Activated T-cell treated with anti-CD3 and anti-CD28 coated beads, Interleukin-2, amount 50 U/mL, for 48 hours (primary cell): ENCODE measurements at places on chromosomes 6 and 20.

DNA sequence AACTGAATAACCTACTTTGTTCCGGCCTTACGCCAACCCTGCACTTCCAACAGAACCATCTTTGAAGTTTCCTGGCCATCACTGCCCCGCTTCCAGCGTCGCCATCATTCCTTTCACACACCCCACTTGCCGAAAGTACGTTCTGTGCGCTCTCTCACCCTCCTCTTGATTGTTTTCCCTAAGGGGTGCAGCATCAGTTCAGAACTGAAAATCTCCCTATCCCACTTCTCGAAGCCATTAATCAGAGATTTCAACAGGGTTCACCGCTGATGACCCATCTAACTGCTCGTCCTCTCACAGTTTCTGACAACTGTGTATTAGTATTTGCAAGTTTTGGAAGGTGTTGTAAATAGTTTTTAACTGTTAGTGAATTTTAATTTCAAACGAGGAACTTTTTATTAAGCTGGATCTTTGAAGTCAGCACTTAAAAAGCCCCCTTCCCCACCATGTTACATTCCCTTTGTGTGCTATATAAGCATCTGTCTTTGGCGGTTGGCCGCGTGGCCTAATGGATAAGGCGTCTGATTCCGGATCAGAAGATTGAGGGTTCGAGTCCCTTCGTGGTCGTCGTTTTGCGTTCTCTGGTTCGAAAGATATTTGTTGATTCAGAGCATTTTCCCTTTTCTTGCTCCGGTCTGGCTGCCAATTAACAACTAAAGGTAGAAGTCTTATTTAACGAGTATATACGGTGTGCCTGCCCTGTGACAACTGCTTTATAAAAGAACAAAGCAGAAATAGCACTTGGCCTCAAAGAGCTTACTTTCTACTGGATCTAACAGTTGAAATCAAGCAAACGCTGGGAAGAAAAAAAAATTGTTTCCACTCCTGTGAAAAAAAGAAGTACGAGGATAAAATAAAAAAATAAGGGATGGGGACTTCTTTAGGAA is 42.6 kb downstream of the TRIM27 start:
- peak; percentile 85 for DNase-seq

GRCh38 chr20:57708694-57709673 is 831 bp downstream of the PMEPA1 start:
- DNase-seq: peak; percentile 31

DNA sequence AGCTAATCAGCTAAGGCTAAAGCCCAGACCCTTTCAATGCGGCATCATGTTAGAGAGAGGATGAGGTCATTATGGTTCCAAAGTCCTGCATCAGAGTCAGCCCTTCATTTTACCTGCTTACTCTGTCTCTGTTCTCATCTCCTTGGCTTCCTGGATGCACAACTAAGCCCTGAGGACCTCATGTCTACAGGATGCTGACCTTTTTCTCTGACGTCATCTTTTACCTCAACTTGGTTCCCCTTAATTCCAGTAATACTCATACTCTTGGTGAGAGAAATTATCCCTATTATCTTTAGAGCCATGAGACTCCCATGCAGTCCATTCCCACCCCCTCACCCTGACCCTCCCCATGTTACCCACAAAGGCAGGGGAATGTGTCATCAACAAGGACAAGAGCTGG is 636.5 kb upstream of the CHD6 start:
- no peak for DNase-seq

- DNase-seq: no peak
Observed at GRCh38 chr20:53439046-53439445, 154.6 kb downstream of the ZNF217 start.

DNA sequence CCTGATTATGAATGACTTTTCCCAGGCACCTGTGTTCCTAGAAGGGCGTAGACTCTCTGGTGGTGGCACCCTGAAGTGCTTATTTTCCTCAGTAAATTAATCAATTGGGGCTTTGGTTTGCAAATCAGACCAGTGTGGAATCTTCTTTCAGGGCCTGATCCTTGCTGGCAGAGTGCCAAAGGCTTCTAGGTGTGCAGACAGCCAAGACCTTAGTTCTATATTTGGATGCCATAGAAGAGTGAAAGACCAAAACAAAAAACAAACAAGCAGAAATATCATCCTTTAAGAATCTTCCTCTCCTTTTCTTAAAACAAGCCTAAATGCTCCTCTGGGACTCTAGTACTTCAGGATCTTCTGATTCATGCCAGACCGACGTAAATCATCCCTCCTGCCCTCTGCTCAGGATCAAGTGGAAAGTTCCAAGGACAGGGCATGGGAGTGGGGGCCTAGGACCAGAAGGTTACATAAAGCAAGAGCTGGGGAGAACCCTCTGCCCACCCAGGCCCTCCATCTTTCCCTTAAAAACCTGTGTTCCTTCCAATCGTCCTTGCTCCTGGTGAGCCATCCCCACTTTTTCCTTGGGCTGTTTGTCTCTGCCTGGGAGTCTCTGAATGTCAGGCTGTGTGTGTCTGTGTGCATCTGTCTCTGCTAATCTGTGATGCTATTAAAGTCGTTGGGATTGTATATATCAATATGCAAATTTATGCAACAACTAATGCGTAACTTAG is 70.5 kb upstream of the MYLIP start:
- DNase-seq: no peak

DNA sequence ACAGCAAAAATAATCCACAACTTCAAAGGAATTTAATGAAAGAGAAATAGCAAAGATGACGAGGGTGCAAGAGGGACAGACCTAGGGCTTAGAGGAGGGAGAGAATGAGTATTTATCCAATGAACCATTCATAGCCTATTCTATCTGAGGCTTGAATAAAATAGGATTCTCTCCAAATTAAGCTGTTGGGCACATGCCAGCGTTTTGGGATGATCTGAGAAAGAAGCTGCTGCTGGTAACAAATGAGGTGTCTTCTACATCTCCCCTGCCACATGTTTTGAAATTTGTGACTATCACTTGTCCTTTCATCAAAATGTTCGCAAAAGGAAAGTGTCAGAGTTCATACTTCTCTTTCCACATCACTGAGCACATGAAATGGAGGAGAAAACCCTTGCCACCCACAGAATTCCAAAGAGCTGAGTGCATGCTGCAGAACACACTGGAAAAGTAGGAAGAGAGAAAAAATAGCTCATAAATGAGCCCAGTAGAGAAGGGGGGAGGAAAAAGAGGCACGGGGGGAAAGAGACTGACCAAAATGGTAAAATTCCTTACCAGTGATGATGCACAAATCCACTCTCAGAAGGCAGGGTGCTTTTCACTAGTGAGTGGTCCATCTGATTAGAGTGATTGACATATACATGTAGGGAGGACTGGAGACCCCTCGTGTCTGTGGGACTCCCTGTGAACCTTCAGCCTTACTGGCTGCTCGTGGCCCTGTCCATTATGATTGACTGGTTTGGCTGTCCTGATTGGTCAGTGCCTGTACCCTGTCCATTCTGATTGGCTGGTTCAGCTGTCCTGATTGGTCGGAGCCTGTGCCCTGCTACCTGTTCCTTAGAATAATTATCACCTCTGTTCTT is 180.5 kb downstream of the OGFRL1 start:
- no peak for DNase-seq

DNA sequence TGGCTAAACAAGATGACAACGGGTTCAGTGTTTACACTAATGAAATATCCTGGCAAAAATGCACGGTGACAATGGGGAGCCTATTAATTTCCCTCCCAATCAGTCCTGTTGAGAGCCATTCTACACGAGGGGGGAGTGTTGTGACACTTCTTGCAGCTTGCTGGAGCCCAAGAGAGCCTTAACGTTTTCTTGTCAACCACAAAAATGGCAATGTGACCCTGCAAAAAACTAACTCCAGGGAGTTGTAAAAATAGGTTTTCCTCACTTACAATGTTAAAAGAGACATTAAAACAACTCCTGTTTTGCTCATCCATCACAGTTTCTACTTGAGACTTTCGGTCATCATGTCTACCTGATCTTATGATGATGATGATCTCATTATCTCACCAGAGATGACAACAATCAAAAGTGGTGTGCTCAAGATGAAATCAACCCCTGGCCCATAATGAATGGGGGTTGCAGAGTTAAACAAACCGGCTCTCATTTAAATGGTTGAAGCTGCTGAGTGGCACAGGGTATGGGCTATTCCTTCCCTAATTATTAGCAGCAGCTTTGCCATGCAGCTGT is 57.9 kb downstream of the GJA10 start:
- DNase-seq: no peak

DNA sequence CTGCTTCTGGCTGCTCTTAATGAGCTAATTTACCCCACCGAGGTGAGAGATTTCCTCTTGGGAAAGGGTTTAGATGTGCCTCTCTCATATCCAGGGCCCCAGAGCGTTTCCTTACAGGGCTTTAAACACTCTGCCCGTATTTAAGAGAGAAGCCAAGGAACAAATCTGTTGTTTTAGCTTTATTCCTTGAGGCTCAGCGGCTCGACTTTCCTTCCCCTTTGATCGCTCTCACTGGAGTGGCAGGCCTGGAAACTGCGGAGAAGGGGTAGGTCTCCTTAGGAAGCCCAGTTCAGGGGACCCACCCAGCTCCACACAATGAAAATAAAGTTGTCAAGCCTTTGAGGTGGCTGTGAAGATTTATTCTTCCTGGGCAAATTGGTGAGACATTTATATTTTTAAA is 132.0 kb upstream of the JAG1 start:
- no peak for DNase-seq

GRCh38 chr6:157407646-157408045 is 26.7 kb downstream of the ZDHHC14 start:
- no peak for DNase-seq

- DNase-seq: no peak
Observed at GRCh38 chr20:15555913-15556312, 1017.3 kb downstream of the KIF16B start.

DNA sequence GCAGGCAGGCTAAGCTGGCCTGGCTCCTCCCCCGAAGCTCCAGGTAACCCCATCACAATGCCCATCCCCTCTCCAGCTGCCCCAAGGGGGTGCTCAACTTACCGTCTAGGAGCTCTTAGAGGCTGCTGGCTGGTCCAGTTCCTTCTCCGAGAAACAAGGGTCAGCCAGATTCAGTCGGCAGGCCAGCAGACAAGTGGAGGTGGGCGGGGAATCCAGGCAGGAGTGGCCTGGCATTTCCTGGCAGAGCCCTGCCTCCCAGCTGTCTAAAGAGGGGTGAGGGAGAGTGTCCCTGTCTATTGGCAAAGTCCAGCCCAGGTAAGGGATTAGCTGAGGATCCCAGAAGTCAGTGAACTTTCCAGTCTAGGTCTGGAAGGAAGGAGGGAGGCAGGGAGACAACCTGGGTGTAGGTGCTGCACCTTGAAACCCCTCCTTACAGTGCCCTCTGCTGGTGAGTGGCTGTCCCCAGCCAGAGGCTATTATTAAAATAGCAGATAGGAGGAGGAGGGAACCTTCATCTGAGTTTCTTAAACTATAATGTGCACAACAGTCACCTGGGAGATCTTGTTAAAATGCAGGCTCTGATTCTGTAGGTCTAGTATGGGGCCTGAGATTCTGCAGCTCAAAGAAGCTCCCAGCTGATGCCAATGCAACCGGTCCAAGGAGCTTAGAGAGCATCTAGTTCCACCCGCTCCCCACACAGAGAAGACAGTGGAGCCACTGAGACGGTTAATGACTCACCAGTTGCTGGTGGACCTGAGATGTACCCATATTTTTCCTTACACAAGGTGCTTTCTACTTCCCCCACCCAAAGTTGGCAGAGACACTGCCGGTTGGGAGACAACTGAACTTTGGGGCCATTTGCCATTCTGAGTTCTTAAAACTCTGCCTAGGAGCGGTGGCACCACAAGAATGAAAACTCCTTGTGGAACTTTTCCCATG is at the start of gene UNC5CL:
Gene UNC5CL (minus strand): TSS at position 162 of the 939 bp plus-strand sequence. CDS start 4,147 bp downstream, outside the sequence.
- DNase-seq: peak; percentile 65

DNA sequence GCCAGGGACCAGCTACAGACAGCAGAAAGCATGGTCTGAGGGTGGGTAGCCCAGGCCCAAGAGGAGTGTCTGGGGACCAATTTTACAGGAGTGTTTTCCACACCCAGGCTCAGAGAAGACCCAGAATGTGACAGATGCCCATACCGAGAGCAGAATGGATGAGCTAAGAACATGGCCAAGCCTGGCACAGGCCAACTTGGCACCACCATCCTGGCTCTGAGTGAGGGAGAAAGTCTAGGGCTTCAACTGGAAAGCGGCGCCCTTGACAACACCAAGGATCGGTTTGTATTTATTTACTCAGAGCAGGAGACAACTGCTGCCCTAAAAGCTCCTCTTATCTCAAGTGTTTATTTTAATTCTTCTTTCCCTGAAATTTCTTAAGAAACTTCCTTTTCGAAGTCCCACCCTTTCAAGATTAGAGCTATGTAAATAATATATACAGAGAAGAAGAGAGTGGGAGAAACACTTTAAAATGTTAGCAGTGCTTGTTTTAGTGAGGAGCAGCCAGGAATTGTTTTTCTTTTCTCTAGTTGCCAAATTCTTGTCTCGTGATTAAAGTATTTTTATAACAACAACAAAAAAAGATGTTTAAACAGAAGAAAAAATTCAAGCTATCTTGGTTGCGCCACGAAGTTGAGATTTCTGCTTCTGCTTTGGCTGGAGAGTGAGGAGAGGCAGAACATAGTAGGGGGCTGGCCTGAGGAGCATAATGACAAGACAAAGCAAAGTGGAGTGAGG is 16.2 kb downstream of the TNXB start:
- no peak for DNase-seq

GRCh38 chr6:16883414-16883813 is 122.2 kb upstream of the ATXN1 start:
- no peak for DNase-seq

- DNase-seq: peak; percentile 29
Observed at GRCh38 chr6:168956884-168957730, 296.5 kb downstream of the THBS2 start.

DNA sequence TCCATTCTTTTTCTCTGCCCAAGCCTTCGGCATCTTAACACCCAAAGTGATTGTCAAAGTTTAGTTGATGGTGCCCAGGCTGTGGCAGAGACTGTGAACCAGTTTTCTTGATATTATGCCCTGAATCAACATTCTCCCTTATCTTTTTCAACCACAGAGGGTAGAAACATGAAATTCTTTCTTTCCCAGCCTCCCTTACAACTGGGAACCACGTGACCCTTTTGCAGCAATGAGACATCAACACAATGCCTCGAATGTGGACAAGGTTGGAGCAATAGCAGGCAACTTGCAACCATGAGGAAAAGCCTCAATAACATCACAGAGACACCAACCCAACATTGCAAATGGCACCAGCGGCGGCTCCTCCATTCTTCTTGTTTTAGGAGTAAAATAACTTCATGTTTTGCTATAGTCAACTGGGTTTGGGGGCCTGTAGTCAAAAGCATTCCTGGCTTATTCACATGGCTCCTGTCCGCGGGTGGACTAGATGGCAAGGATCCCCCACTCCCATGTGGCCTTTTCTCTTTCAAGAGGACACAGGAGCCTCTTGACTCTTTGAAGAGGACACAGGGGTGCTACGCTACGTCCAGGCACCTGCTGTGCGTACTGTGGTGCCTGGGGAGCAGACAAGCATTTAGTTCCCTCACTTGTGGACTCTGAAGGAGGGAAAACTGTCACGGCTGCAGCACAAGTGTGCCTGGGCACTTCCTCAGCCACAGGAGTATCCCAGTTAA is 90.5 kb downstream of the NOL4L start:
- DNase-seq: no peak
